ENCODE measurements at places on chromosomes 5 and 9.
A peak's percentile ranks its signal among the peaks of the same experiment; 100 is the strongest.

GRCh38 chr9:132773764-132774339 lies 103.6 kb downstream of the GTF3C4 start:
- DNase-seq = no peak

DNA sequence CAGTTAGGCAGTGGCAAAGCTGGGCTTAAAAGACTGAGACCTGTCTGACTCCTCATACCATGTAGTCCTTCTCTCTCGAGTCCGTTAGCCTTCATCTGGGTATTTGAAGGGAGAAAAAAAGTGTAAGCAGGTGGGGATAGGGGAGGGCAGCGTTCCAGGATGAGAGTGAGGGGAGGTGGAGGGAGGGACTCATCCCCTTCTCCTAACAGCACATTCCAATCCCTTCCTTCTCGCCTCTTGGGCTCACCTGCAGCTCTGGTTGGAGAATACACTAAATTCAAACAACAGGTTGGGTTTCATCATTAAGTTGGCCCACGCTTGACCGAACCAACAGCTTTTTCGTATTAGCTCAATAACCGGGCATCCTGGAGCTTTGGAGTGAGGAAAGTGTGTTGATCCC lies 3.6 kb downstream of the NEURL1B start:
- no peak for DNase-seq

DNA sequence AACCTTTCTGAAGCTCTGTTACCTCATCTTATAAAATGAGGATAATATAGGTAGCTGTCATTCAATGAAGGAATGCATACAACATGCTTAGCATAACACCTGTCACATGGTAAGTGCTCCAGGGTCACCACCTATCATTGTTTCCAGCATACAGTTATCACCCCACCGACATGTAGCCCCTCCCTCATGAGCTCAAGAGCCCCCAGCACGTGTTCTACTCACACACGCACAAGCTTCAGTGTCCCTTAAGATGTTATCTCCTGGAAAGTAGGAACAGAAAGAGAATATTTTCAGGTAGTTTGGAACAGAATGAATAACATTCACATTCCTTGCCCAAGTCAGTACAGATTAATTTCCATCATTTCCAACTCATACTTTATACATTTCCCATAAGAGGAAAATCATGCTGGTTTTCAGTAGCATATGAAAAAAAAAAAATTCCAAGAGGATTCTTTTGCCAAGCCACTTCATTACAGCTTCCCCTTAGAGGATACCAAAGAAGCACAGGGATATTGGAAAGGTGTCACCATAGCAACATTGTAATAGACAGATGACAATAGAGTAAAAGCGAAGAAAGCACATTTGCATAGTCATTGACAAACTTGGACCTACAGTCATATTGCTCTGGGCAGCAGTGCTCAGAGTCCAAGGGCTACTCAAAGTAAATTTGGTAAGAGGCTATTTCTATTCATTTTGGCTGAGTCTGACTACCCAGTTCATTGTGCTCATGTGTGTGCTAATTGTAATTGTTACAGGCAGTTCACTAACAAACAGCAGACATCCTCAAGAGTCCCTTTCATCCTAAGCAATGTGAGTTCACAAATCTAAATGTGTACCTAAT lies 1.5 kb upstream of the MOB3B start:
- DNase-seq = no peak

DNA sequence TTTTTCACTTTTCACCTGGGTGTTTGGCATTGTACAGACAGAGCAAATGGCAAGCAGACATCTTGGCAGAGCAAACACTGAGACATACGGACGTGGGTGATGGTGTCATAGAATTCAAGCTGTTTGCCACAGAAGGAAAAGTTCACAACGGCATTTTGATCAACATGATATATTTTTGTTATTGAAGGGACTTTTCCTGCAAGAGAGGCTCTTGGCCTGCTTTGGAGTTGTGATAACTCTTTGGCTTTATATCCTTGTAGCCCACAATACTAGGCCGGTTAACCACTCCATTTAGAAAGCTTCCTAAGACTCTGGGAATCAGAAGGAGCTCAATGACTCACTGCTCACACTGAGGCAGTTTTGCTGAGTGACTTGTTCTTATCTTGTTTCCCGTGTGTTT lies 1038.3 kb downstream of the TLE1 start:
- peak; percentile 37 for DNase-seq

- DNase-seq = peak; percentile 99
Measured at GRCh38 chr9:111965566-111966019, 69.0 kb downstream of the UGCG start.

DNA sequence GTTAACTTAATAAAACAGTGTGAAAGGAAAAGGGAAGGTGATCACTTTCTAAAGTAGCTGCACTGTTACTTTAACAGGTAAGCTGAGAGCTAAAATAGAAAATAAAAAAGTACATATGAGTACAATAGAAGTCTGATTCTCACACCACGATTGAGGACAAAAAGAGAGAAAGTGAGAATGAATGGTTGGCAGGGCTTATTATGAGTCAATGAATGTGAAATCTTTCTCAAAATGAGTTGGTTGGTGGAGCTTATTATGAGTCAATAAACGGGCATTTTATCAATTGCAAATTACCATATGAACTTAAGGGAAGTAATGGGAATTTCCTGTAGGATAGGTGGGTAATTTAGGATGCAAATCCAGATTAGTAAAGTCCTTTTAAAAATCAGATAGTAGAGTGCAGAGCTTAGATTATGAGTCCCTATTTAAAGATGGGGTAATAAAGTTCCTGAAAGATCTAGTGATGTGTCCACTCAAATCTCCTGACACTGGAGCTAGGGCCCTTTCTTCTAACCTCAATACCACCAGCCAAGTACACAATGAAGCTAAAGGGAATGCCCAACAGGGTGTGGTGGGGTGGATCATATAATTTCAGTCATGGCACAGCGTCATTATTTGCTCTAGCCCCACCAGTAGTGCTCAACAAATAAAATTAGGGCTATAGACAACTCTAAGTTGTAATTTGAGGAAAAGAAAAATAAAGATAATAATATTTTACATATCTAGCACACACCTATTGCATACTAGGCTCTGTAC lies 21.1 kb upstream of the TLR4 start:
- peak; percentile 46 for DNase-seq

- DNase-seq = no peak
Measured at GRCh38 chr9:75962013-75962661, 71.7 kb downstream of the PCSK5 start.

DNA sequence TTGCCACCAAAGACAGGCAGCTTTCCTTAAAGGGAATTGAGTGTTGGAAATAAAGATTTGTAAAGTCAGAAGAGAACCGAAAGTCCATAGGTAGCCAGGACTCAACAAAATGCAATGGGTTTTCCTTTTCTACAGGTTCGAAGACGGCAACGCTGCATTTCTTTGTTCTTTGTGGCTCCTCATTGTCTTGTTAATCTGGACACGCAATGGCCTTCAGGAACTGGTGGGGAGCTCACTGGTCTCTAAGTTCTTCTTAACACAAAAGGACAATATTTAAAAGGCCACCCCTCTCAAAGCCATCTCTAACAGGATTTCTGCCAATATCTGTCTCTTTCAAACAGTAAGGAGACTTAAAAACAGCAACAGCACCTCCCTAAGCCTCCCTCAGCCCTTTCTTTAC lies 170.6 kb downstream of the RMI1 start:
- no peak for DNase-seq

GRCh38 chr5:135076051-135076491 lies 42.0 kb upstream of the PITX1 start:
- peak; percentile 65 for DNase-seq

DNA sequence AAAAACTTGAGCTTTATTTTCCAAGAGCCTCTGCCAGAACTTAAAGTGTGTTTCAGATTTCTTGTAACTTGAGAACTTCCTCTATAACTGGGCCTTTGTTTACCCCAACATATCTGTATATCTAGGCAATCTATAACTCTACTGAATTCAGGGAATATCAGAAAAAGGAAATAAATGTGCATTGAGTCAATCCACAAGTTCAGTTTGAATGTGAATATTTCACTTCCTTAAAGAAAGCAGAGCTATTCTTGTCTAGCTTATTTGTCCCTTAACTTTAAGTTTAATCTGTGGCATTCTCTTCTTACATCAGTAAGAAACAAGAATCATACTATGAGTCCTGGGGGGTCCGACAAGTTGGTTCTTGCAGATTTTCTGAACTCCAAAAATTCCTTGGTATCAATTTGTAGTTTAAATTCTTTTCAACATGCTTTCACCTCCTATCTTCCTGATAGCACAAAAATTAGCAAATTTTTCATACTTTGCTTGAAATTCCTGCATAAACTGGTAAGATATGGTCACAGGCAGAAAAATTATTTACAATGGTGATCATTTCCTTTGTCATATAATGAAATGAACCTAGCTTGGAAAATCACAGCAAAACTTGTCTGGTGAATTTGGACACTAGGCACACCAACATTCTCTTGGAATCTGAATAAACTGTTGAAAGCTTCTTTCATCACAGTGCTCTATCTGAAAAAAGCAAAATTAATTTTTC lies 19.8 kb upstream of the ITGA1 start:
- no peak for DNase-seq

DNA sequence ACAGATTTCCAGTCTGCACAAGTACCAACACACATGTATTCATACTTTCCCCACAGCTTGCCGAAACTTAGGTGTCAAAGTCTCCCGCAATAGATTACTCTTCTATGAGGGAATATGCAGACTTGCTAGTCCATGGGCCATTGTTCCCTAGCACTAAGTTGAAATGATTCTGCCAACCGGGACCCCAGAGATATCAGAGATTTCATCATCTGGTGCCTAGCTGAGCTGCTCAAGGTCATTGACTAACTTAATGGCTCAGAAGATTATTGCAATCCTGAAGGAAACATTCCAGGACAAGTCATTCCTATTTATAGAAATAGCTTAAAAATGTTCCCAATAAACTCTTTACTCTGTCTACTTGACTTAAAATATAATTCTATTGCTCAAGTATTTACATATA lies 202.6 kb downstream of the PIK3R1 start:
- DNase-seq = no peak

DNA sequence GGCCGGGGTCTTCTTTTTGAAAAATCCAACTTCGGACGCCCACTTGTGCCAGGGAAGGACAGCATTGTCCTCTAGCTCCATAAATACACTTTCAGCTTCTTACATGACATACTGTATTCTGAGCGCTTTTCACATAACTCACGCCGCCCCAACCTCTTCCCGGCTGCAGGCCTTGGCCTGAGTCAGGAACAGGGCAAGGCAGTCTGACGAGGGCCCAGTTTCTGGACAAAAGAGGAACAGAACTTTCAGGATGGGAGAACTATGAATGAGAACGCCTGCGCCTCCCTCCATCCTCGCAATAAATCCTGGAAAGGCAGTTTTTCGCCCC lies 650 bp downstream of the DCTN4 start:
- DNase-seq = no peak

DNA sequence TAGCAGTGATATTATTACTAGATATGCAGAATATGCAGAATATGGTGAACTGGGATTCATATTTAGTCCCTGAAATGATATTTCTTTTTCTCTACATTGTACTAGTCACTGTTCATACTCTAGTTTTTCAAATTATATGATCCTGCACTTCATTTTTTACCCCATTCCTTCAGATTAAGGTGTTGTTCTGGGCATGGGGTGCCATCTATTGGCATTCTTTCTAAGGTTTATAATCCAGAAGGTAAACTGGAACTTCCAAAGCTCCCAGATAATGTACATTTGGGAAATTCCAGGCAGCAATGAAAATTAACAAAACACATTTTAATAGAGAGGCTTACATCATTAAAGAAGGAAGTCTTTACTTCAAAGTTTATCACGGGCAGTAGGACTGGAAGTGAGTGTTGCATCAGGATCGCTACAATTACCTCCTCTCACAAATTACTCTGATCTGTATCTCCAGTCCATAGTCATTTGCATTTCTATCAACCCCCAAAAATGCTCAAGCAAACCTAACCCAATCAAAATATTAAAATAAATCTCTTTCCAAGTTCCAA lies 12.5 kb downstream of the RFX3 start:
- DNase-seq = no peak

GRCh38 chr9:96619124-96619465 lies 548 bp downstream of the CDC14B start:
- DNase-seq = no peak

DNA sequence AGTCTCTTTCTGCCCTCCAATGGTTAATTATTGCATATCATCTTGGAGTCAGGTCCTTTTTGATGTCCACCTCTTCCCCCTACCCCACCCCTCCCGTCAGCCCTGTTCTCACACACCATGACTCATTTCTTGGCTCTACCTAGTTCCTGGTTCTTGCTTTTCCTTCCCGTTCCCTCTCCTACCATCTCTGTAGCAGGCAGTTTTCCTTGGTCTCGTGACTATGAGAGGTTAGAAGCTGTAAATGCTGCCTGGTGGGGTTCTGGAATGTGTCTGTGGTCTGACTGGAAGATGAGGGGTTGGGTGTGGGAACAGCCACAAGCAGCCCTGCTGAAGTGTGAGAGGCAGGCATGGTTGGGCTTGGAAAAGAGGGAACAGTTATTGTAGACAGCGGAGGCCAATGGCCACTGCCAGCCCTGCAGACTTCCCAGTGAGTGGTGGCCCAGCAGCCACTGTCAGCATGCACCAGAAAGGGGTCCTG lies 18.2 kb downstream of the SLC22A5 start:
- DNase-seq = peak; percentile 99

DNA sequence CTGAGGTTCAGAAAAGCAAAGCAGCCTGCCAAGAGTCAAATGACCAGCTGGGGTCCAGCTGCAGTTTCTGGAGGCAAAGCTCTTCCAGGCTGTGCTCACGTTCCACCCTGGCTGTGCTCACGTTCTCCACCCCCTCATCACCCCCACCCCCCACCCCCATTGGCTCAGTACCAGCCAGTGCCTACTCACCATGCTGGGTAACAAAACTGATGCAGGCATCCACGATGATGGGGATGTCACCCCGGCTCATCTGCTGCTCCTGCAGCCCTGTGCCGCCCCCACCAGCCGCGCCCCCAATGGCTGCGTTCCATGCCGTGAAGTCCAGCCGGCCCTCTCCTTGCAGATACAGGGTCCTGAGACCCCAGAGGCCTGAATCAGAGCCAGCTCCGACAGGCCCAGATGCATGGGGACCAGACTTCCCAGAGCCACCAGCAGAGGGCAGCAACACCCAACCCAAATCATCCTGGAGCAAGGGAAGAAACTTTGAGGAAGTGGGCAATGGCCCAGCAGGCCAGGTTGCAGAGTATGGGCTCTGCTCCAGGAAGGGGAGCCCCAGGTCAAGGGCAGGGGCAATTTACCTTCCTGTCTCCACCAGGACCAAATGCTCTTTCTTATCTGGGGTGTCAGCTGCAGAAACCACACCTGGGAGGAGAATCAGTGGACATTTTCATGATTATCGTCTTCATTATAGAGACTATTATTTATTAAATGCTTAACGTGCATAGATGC lies 13.7 kb upstream of the FCHSD1 start:
- DNase-seq = peak; percentile 65

All from M059J (cell line).